ENCODE measurements at places on chromosomes 1 and 21.

DNA sequence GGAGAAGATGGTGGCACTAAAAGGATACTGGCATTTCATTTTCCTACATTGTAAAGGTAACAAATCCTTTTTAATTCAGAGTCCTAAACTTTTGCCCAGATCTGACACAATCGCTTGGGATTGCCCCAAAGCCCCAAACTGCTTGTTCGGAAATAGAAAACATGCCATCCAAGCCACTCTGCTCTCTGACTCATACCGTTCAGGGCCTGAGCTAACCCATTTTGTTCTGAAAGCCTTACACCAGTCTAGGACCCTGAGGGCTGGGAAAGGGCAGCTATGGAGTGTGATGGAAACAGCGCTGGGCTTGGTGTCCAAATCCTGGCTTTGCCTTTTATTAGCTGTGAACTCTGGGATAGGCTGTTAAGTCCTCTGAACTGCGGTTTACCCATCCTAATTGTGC is 159.4 kb upstream of the UBE2U start:
- DNase-seq = no peak

- no peak for DNase-seq
Observed at GRCh38 chr1:92244376-92244775, 26.7 kb downstream of the C1orf146 start.

GRCh38 chr1:180026556-180026955 is 71.9 kb downstream of the CEP350 start:
- no peak for DNase-seq

DNA sequence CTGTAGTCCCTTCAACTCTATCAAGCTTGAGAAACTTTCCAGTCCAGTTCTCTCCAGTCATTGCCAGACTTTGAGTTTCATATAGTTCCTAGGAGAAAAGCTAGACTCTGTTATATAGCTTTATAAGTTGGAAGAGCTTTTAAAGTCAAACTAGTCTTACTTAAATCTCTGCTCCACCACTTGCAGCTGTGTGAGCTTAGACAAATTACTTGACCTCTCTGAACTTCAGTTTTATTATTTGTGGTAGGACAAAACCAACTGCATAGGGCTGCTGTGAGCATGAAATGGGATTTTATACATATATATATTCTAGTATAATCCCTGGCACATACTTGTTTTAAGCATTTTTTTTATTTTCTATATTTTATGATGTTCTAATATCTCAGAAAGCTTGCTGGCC is 338.7 kb upstream of the NR5A2 start:
- no peak for DNase-seq
